ENCODE measurements at places on chromosomes 4 and X.

DNA sequence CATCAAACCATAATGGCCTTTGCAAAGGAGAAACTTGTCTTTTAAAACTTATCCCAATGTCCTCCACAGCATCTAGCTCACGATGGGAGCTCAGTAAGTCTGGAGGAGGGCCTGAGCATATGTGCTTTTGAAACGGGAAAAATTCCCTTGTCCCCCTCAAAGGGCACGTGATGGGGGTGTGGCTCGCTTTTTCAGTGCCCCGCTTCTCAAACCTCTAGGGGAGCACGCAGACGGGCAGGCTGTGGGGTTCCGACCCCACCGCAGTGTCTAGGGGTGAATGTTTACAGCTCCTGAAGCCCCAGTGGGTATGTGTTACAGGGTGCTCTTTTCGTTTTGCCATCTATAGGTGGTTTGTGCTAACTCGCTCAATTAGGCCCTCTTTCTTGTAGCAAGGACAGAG, 31.2 kb downstream of the SLITRK2 start:
- no peak for DNase-seq

DNA sequence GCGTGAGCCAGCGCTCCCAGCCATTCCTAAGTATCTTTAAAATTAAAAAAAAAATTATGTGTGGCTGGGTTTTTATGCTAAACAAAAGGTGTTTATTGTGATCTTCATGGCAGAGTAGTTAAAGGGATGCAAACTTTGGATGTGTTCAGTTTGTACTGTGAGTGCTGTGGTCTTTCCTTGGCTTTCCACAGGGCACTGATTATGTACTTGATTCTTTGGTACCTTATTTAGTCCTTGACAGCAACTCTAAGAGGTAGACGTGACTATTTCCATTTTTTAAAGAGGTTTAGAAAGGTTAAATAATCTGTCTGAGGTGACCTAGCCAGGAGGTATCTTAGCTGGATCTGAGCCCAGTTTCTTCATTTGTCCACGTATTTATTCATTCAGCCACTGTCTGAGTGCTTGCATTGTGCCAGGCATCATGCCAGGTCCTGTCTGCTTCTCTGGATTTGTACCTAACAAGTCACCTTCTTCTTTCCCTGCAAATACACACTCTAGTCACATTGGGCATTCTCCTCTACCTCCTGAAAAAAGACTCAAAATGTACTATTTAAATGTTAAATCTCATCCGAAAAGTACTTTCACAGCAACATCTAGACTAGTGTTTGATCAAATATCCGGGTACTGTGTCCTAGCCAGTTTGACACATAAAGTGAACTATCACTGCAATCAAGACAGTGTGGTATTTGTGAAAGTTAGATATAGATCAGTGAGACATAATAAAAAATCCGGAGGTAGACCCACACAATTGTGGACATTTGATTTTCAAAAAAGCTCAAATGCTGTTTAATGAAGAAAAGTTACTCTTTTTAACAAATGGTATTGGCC, 31.5 kb downstream of the WWC2 start:
- DNase-seq, result no peak

- no peak for DNase-seq
Measured at GRCh38 chr4:123449362-123449761, 52.8 kb downstream of the SPRY1 start.

GRCh38 chr4:127410201-127410600, 222.6 kb upstream of the INTU start:
- no peak for DNase-seq

- no peak for DNase-seq
Measured at GRCh38 chrX:120453985-120454384, 15.1 kb downstream of the LAMP2 start.

- no peak for DNase-seq
Measured at GRCh38 chrX:147537172-147537571, 374.5 kb upstream of the FMR1 start.

DNA sequence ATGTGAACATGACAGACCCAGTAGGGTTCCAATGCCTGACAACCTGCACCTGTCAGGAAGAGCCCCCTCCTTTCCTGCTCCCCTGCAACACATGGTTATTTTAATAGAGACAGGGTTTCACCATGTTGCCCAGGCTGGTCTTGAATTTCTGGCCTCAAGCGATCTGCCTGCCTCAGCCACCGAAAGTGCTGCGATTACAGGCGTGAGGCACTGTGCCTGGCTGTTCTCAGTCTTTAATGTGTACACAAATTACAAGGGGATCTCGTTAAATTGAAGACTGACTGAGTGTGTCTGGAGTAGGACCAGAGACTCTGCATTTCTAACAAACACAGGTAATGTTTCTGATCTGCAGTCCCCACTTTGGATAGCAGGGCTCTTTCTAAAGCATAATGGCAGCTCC, 55.4 kb downstream of the NPNT start:
- DNase-seq, result no peak

DNA sequence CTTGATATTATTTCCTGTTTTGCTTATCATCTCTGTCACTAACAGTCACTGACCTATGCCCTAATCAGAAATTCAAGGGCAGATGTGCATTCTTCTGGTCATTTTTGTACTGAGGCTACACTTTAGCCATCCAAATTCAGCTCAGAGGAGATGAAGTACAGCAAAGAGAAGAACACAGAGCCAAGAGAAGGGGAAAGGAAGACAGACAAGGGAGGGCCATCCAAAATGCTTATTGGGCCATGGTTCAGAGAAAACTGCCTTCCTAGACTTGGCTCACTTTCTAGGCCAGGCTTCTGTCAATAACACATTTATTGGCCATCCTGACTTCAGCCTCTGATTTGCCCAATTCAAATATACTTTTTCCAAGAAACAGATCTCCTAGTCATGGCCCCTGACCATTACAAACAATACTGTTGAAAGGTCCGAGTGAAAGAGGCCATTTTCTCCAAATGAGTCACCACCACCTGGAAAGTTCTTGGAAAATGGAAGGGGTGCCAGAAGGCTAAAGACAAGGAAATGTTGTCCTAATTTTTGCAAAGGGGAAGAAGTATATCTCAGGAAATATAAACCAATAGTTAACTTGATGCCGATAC, 56.4 kb downstream of the DCX start:
- no peak for DNase-seq

- DNase-seq, result no peak
Measured at GRCh38 chr4:100547541-100548199, 29.8 kb upstream of the EMCN start.

DNA sequence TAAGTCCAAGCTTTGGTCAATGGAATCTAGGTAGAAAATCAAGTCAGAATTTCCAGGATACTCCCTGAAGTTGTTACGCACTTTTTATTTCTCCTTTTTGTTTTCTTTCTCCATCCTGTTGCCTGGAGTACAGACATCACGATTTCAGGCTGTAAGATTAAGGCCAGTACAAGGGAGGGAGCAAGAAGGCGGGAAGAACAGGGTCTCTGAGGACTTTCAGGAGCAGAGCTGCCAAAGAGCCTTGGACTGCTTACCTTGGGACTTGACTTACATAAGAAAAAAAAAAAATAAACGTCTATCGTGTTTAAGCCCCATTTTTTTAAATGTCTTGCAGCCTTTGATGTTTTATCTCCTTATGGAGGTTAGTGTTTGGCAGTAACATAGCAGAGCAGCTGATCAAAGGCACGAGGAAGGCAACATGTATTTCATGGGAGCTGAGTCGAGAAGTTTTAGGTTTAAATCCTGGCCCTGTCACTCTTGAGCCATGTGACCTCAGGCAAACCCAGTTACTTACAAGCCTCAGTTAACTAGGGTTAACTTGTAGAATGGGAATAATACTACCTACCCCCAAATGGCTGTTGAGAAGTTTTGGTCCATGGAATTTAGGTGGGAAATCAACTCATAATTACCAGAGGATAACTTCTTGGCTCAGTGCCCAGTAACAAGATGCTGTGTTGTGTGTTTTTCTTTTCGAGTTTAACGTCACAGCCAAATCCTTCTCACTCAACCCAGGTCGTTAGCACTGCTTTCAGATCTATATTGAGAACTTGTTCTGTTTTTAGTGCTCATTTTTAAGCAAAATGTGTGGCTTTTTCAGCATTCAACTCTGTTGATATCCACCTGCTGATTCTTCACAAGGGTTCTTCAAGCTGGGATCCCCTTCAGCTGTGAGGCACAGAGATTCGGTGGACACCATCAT, 106.8 kb downstream of the CLNK start:
- DNase-seq, result no peak

DNA sequence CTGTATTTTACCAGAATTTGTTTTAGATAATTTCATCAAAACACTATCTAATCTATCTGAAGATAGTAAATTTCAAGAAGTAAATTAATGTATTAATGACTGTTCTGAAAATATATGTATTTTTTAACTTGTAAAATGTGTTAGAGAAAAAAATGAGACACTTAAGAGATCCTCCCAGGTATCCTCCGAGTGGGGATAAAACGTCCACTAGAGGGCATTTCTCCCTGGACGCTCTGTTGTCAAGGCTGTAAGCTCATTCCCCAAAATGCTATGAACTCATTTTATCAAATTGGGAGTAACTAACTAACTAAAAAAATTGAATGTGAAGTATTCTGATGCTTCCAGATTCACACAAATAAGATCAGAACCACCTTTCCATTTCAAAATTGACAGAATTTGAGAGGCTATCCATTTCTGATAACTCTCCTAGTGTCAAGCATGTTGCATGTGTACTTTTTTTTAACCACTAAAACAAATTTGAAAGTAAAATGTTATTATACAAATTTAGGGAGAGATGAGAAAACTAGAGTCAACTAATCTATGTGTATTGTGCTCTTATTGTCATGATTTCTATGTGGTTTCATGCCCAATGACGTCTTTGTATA, 337.3 kb upstream of the HS3ST1 start:
- DNase-seq, result no peak

GRCh38 chr4:3369781-3370674, 71.7 kb upstream of the HGFAC start:
- DNase-seq, result no peak

- no peak for DNase-seq
Measured at GRCh38 chr4:114827651-114828050, 229.0 kb downstream of the UGT8 start.

DNA sequence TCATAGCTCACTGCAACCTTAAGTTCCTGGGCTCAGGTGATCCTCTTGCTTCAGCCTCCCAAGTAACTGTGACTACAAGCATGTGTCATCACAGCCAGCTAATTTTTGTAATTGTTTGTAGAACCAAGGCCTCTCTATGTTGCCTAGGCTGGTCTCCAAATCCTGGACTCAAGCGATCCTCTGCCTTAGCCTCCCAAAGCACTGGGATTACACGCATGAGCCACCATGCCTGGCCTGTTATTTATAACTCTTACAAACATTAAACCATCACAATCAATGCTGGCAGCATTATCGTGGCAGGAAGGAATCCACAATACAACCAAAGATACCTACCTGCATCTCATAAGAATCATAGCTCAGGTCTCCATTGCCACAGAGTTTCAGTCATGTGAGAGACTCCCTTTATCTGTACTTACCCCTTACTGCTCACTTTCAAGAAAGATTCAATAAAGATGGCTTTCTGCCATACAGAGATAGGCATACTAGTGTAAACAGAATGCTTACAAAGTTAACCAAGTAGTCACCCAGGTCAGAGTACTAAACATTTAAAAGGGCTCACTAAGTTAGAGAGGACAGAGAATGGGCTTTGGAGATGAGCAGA, 48.5 kb downstream of the SMIM31 start:
- DNase-seq, result peak; percentile 82

DNA sequence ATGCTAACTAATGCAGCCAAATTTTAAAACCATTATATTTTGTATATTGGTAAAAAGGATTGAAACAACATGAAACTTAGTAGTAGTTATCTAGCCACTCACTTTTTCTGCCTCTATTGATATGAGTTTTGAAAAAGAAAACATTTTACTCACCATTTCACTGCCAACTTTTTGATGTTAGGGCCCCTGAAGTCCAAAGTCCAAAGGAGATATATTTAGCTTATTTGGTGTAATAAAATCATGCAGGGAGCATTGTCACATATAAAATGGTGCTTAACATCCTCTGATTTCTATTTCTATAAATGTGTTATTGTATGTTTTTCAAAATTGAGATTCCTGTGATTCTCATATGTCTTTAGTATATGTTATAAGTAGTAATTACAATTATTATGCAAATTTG, 24.5 kb upstream of the CXCL3 start:
- no peak for DNase-seq

- DNase-seq, result no peak
Measured at GRCh38 chr4:97475621-97476020, 667.7 kb downstream of the STPG2 start.

DNA sequence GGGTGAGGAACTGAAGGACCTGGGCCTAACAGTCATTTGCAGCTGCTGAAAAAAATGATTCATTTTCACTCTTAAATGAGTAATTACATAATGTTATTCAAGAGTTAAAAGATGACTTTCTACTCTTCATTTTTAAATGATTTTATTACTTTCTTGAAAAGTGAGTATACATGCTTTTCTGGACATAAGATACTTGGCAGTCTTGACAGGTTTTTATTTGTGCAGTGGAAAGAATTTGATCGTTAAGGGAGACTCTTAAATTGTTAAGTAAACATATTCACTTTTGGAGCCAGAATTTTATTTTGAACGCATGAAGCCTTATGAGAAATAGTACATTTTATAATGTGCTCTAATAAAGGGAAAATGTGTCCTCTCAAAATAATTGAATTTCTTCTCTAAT, 245.7 kb downstream of the TENM3 start:
- no peak for DNase-seq

- DNase-seq, result no peak
Measured at GRCh38 chr4:37762991-37763368, 63.5 kb upstream of the PGM2 start.

DNA sequence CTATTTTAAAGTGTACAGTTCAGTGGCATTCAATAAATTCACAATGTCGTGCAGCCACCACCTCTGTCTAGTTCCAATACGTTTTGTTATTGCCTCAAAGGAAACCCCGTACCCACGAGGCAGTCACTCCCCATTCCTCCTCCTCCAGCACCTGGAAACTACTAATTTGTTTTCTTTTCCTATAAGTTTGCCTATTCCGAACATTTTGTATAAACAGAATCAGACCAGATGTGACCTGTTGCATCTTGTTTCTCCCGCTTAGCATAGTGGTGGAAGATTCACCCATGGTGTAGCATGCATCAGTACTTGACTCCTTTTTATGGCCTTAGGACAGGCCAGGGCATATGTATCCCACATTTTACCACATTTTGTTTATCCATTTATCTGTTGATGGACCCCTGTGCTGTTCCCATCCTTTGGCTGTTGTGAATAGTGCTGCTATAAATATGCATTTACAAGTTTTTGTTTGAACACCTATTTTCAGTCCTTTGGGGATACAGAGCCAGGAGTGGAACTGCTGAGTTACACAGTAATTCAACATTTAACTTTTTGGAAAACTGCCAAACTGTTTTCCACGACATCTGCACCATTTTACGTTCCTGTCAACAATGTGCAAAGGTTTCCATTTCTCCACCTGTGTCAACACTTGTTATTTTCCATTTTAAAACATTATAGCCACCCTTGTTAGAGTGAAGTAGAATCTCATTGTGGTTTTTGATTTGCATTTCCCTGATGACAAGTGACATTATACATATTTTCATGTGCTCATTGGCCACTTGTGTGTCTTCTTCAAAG, 57.8 kb upstream of the STX18 start:
- DNase-seq, result no peak

All from epithelial cell of proximal tubule (primary cell).